Neural progenitor cell (in vitro differentiated cells): ENCODE measurements at places on chromosomes 12 and 14. TPM values are rescaled to one million over a fixed set of nuclear protein-coding genes. Genes with fewer than 3 reads are reported as not detected.

GRCh38 chr12:67506739-67507138, 141.8 kb upstream of the DYRK2 start:
- H3K36me3 ChIP-seq = no peaks in the 10 kb centered on the region
- DNase-seq = peak; percentile 22
- peaks cover 12% of the 10 kb centered on the region for H3K4me1 ChIP-seq
- no peak overlapping the region for H3K27ac ChIP-seq

The PRKD1 gene
- total RNA-seq = 8.1 and 8.7 TPM in 2 replicates

GRCh38 chr12:92193063-92193462, 47.4 kb upstream of the BTG1 start:
- H3K4me1 ChIP-seq = peaks cover 40% of the 10 kb centered on the region
- H3K27me3 ChIP-seq = no peaks in the 10 kb centered on the region
- no peak for DNase-seq
- H3K4me3 ChIP-seq = no peak overlapping the region
- no peaks in the 10 kb centered on the region for H3K36me3 ChIP-seq
- no peak overlapping the region for H3K27ac ChIP-seq

GRCh38 chr12:20646239-20646827, 48.8 kb upstream of the SLCO1C1 start:
- H3K27me3 ChIP-seq = no peaks in the 10 kb centered on the region
- no peaks in the 10 kb centered on the region for H3K36me3 ChIP-seq
- H3K4me1 ChIP-seq = peaks cover 8% of the 10 kb centered on the region
- no peak overlapping the region for H3K27ac ChIP-seq
- H3K4me3 ChIP-seq = no peak overlapping the region
- peak; percentile 44 for DNase-seq

The PLA2G1B gene
- not detected in 2 replicates for total RNA-seq
